Activated naive CD4-positive, alpha-beta T cell treated with anti-CD3 and anti-CD28 coated beads, Interleukin-2, amount 50 U/mL, for 72 hours (primary cell): ENCODE measurements at places on chromosomes 5 and 9.
A peak's percentile ranks its signal among the peaks of the same experiment; 100 is the strongest.

GRCh38 chr5:136123236-136123768 is 9.3 kb upstream of the SMAD5 start:
- DNase-seq = no peak

- DNase-seq = no peak
Observed at GRCh38 chr9:109717342-109717741, 62.7 kb upstream of the PALM2AKAP2 start.

- DNase-seq = no peak
Observed at GRCh38 chr5:121719255-121719654, 132.4 kb upstream of the FTMT start.

GRCh38 chr9:133714606-133715294 is 23.4 kb downstream of the SARDH start:
- no peak for DNase-seq

GRCh38 chr9:83933790-83934189 is 12.6 kb upstream of the KIF27 start:
- no peak for DNase-seq

DNA sequence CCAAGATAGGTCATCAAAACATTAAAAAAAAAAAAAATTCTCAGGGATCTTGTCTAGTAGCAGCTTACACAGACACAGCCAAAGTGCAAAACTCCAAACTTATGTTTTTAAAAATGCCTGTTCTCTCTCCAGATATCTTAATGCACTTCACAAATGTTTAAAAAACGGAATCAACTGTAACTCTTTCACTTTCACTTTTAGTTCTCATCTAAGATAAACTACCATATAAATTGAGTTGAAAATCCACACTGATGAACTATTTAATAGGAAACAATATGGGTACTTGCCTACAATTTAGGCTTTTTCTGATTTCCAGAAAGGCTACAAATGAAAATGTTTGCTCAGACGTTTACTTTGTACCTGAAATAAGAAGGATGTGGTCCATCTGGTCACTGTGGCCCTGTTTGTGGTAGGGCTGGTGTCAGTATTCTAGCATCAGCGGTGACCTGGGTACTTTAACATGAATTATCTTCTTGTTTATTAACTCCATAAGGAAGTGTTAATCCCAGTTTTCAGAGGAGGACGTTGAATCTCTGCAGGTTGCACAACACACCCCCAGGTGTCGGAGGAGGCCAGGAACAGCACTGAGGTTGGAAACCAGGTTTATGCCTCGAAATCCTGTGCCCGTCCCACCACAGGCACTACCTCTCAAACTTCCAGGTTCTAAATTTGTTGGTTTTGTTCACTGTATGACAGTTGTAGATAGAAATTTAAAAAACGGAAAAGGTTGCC is 13.3 kb upstream of the LPCAT1 start:
- DNase-seq = no peak

DNA sequence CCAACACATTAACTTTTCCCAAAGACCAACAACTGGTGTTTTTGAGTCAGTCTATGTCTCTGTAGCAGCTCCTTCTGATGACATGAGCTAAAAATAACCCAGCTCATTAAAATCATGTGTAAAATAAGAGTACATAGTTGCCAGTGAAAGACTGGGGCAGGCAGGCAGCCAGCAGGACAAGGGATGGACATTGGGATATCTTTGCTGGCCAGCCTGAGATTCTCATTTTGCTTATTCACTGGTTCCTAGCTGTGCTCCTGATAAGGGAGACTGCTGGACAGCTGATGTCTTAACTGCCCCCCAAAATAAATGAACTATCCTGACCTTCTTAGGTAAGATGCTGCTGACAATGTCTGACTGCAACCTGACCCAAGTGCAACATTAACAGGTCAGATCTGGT is 33.9 kb downstream of the EPB41L4B start:
- no peak for DNase-seq

DNA sequence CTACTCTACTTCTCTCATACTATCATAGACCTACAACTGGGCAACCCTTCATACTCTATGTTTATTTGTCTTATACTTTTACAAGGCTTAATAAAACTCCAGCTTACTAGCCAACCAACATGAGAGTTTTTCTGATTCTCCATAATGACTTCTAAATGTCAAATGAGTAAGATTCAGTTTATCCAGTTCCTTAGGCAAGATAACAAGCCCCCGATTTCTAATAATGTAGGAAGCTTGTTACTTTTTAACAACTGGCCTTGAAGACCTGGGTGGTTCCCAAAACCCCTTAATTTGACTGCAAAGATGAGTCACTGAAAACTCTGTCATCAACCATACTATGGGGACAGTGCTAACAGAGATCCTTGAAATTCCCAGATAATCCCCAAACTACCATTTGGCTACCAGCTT is 294.6 kb upstream of the ACTBL2 start:
- DNase-seq = no peak

DNA sequence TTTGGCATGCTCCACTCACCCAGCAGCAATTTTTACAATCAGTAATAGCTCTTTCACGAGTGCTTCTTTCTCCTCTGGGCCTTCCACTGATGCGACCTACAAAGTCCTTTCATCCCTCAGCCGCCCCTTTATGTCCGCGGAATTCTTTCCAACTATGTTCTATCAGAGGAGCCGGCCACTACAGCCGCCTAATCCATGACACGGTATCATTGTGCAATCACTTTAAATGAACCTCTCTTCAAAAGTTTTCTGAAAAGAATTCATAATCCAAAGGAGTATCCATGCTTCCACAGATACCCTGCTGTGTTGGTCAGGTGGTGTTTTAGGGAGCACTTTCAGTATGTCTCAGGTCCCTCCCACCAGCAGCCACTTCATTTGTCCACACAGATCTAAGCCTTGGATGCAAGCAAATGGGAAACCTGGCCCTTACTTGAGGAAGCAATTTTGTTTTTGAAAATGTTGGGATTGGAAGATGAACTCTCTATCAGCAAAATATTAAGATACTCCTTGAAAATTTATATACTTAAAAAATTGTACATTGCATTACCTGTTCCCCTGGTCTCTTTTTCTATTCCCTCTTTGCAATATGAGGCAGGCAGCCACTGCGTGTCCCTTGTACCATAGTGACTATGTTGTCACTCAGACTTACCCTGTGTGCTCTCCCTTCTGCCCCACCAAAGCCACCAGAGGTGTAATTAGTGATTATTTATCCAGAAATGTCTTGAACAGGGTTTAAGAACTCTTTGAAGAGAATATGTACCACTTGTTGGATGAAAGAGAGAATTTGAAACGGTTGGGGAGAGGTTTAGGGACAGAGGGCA is 12.9 kb upstream of the MEF2C start:
- no peak for DNase-seq

DNA sequence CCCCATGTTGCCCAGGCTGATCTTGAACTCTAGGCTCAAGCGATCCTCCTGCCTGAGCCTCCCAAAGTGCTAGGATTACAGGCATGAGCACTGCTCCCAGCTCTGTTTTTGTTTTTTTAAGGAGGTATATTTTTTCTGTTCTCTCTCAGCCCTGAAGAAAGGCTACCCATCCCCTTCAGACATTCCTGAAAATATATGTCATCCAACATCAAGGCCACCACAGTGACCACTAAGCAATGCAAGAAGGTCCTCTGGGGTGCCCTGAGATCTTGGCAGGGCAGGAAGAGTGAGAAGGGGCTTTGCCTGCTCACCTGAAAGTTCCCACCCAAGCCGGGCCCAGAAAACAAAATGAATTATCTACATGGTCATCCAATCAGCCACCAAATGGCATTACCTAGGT is 47.8 kb upstream of the IL17B start:
- DNase-seq = no peak

- DNase-seq = no peak
Observed at GRCh38 chr5:137486707-137487106, 12.4 kb downstream of the SPOCK1 start.

DNA sequence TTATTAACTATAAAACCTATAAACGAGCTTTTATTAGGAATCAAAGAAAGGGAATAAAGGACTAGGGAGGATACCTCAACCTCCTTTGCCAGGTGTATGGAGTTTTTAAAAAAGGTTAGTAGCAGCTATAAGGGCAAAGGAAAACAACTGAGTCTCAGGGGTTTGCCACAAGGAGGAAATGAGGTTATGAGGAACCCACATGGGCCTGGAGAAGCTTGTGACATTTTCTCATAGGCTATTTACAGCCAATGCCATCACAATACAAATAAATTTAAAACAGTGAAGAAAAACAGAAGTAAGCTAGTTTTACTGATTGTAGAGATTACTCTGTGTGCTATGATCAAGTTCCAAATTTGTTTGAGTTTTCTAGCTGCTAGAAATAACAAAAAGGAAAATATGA is 92.6 kb downstream of the CDKN2A start:
- DNase-seq = no peak

DNA sequence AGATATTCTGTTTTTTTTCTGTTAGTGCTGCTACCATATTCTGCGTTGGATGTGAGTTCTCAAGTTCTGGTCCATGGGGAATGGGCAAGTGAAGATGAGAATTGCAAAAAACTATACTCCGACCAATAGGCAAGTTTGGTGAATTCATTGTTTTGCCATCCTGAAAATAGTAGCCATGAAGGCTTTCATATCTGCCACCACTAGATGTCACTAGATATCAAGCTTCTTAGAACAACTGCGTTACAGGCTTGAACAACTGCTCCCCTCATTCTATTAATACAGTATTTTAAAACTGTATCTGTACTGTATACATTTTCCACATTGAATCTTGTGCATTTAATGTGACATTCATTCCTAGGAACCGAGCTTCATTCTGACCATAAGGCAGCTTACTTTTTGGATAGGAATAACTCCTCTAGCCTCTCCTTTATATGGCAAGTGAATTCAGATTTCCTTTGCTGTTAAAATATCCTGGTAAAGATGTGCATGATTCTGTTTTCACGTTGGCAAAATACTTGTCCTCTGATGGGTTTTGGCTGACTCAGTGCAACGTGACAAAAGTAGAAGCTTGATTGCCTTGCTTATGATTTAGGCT is 163.6 kb downstream of the SREK1 start:
- DNase-seq = peak; percentile 18

GRCh38 chr5:56910210-56910965 is 992 bp downstream of the SETD9 start:
- no peak for DNase-seq
